ENCODE measurements at places on chromosomes 4 and X.

GRCh38 chr4:17511509-17511949, 361 bp downstream of the QDPR start:
- peak; percentile 3 for DNase-seq

DNA sequence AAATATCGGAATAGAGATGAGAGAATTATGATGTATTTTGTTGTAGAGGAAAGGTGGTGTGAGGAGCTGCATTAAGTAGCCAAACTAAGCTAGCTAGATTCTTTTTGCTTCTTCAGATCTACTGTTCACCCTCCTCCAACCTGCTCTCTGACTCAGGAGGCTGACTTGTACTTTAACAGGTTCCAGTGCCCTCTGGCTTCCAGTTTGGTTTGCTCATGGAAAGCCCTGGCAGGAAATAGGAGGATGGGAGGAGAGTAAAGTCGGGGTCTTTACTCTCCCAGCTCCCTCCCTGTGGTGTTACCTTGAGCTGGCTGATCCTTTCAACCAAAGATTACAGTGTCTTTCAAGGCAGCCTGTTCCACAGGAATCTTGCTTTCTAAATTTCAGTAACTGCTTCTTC, 277.0 kb upstream of the EDA2R start:
- DNase-seq = no peak

DNA sequence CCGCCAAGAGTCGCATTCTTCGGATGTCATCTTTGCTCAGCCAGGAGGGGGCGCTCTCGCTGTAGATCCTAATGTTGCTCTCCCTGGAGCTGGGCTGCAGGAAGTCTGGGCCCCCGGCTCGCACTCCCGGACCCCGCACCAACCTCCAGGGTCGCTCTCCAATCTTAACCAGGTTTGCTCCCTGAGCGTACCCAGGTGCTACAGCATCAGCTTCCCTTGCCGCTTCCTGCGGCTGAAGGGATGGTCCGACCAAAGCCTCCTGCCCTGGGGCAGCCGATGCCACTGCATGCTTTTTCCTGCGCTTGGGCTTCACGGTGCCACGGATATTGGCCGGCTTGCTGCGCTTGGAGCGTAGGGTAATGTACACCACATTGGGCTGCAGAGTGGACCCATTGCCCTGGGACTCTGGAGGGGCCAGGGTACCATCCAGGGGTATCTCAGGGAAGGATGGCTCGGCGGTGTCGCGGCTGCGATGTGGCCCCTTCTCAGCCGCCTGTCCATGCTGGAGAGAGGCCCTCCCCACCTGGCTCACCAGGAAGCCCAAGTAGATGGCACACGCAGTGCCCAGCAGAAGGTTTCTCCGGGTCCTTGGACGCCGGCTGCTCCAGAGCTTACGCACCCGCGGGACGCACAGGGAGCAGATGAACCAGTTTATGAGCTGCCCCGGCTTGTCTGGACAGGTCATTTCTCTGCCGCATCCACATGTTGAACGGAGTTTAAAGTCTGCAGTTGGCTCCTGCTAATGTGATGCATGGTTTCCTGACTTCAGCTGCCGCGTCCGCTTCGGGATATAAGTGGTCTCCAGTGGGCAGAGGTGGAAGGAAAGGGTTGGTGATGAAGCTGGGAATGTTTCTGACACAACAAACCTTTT, 1.9 kb downstream of the GASK1B start:
- no peak for DNase-seq

GRCh38 chr4:7009564-7009963, 33.6 kb upstream of the TADA2B start:
- DNase-seq = no peak

GRCh38 chr4:101419336-101420135, 72.2 kb upstream of the PPP3CA start:
- DNase-seq = no peak

DNA sequence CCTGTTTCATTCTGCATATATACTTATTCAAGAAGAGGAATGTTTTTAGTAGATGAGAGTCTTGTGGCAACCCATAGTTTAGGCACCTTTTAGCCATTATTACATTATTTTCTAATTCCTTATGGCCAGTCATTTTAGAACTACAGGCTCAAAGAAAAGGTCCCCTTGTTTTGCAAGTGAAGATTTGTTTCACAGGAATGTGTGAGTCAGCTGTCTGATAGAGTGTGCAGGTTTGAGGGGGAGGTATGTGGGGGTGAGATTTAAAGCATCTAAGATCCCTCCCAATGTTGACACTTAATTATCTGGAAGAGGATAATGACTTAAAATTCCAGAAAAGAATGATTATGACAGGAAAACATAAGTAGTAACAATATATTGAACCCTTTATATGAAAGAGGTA, 495.6 kb downstream of the KCNIP4 start:
- DNase-seq = no peak

DNA sequence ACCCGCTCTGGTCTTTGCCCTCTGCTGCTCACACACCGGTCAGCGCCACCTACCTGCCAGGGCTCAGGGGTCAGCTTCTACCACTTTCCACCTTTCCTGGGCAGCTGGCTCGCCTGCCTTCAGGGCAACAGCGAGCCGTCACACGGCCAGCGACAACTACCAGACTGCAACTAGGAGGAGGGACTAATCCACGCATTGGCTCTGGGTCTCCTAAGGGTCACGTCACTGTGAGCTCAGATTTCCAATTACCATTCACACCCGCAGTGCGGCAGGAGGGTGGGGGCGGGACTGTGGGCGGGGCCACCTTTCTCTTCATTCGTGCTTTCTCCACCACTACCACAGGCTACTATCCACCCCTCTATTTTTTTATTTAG, at the start of gene BEX5:
BEX5 (minus strand) TSS at position 172 of the 374 bp plus-strand sequence. CDS start 1,712 bp downstream, outside the sequence.
- peak; percentile 10 for DNase-seq

GRCh38 chr4:94798808-94799207, 41.1 kb downstream of the BMPR1B start:
- no peak for DNase-seq

- DNase-seq = no peak
Observed at GRCh38 chr4:5052204-5052702, 973 bp downstream of the STK32B start.

DNA sequence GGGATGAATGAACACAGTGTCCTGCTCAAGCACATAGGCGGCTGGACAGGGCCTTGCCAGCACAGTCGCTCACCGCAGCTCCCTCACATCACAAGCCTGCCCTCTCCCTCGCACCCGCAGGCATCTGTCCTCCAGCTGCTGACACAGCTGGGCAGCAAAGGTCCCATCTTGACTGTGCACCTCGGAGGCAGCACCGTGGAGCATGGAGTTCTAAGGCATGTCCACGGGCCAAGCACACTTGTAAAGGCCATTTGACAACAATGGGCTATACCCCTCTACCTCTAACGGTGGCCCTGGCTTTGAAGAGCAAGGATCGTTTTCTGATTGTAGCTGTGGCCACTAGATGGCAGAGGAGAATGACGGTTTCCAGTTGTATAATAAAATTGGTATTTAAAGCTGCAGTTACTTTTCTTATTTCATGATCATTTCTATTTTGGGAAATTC, 53.8 kb downstream of the APLN start:
- DNase-seq = no peak

DNA sequence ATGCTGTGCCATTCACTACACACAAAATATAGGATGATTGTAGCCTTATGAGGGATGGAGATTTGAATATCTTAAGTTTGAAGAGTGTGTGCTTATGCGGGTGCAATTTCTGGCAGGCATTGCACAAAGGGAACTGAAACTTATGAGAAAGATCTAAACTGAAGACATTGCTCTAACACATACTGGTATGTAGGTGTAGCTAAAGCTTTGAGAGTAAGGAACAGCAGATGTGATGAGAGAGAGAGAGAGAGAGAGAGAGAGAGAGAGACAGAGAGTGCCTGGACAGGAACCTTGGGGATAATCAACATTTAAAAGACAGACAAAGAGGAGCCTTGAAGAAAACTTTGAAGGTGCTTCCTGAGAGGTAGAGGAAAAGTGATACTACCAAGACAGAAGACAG, 379.7 kb downstream of the SPRY1 start:
- no peak for DNase-seq

- DNase-seq = no peak
Observed at GRCh38 chr4:117610706-117611308, 423.5 kb upstream of the NDST3 start.

DNA sequence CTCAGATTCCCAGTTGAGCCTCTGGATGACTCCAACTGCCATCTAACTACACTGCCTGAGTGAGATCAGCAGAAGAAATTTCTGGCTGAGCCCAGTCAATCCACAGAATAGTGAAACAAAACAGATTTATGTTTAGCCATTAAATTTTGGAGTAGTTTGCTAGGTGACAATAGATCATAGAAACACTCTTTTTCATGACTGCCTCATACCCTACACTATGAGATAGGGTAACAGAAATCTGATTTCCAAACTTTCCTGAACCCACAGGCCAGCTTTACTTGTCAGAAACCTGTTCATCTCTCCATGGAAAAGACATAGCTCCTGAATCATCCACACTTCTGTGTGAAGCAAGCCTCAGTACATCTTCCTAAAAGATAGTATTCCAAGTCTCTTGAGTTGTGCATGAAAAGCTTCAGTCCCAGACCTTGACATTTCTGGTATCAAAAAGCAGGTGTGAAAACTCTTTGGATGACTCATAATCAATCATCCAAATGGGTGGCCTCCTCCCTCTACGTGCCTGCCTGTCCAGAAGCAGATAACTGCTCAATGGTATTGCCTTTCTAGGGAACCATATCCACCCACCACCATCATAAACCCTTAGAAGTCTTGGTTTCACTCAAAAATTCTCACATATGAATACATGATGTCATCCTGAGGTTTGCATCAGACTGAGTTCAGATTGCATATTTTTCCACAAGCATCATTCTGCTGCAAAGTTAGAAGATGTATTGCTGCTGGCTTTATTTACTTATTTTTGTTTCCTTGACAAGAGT, 47.5 kb upstream of the RAP2C start:
- no peak for DNase-seq

DNA sequence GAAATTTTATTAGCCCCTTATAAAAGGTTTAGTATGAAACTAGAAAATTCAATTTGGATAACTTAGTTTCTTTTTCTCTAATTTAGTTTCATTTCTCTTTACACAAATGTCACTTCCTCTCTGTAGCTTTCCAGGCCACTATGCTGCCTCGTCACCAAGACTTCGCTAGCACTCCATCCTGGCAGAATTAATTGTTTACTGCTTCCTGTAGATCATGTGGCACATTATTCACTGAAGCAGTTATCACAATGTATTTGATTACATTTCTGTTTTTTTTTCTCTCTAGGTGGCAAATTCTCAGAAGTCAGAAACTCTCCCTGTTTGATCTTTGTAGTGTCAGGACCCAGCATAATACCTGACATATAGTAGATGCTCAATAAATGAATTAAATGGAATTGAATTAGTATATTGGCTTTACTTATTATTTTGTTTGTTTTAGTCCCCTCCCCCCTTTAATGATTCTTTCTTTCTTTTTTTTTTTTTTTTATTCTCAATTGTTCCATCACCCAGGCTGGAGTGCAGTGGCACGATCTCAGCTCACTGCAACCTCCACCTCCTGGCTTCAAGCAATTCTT, 9.3 kb upstream of the SAT1 start:
- DNase-seq = no peak

DNA sequence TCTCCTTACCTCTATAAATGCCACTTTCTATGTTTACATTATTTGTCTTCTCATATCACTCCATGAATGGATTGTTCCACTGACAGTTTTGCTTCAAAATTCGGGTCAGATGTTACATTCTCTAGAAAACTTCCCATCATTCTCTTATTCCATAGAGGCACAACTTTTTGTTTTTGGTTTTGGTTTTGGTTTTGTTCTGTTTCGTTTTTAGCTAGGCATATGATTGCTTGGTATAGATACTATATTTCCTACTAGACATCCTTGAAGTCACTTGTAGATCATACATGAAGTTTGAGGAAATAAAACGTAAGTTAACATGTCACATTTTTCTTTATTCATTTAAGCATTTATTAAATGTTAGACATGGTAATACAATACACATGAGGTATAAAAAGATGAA, 961.0 kb downstream of the PCDH18 start:
- DNase-seq = no peak

DNA sequence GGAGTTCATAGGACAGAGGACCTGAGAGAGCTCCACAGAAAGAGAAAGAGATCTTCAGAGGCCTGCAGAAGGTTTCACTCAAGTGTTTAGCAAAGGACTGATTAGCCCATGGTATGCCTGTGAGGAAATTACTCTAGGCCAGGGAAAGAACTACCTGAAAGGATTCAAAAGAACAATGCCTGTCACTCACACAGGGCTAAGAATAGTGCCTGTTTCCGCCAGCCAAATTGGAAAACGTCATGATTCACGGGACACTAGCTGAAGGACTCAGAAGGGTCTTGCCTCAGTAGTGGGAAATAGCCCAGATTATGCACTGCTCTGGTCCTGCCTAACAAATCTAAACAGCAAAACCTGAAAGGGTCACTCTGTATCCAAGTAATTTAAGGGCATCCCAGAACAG, 21.1 kb downstream of the SYTL4 start:
- no peak for DNase-seq

DNA sequence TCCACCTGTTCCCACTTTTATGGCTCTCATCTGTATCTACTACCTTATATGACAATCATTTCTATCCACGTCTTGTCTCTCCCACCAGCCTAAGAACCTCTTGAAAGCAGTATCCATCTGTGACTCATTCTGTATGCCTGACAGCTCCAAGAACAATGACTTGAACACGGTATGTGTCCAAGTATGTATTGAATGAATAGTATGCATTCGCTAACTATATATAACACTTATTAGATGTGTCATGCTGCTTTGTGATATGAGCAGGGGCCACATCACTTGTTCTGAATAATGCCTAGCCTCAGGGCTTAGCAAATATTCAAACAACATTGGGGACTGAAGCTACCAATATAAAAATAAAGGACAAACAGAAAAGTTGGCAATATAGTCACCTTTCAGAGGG, 4.9 kb downstream of the OPHN1 start:
- DNase-seq = no peak

DNA sequence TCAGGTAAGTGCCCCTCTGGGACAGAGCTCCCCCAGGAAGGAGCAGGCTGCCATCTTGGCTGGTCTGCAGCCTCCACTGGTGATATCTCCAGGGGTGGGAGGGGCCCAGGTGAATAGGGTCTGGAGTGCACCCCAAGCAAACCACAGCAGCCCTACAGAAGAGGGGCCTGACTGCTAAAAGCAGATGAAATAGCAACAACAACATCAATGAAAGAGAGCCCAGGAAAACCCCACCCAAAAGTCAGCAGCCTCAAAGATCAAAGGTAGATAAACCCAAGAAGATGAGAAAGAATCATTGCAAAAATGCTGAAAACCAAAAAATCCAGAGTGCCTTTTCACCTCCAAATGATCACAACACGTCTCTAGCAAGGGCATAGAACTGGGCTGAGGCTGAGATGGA, 92.5 kb upstream of the PAGE3 start:
- no peak for DNase-seq

GRCh38 chr4:76546759-76547742, 112.0 kb downstream of the SHROOM3 start:
- DNase-seq = no peak

- DNase-seq = no peak
Observed at GRCh38 chr4:185339941-185340340, 55.8 kb downstream of the LRP2BP start.

- DNase-seq = no peak
Observed at GRCh38 chr4:185936650-185937376, 124.8 kb upstream of the SORBS2 start.

Data from activated CD4-positive, CD25-positive, alpha-beta regulatory T cell treated with anti-CD3 and anti-CD28 coated beads, Interleukin-2, amount 50 U/mL, for 16 hours (primary cell).